ENCODE measurements at places on chromosomes 4 and X.

- DNase-seq: no peak
- no peak overlapping the region for H3K27ac ChIP-seq
- H3K4me3 ChIP-seq: no peak overlapping the region
- H3K27me3 ChIP-seq: no peaks in the 10 kb centered on the region
- H3K4me1 ChIP-seq: no peaks in the 10 kb centered on the region
- no peaks in the 10 kb centered on the region for H3K36me3 ChIP-seq
Observed at GRCh38 chr4:135357091-135357490, 1155.5 kb upstream of the PABPC4L start.

DNA sequence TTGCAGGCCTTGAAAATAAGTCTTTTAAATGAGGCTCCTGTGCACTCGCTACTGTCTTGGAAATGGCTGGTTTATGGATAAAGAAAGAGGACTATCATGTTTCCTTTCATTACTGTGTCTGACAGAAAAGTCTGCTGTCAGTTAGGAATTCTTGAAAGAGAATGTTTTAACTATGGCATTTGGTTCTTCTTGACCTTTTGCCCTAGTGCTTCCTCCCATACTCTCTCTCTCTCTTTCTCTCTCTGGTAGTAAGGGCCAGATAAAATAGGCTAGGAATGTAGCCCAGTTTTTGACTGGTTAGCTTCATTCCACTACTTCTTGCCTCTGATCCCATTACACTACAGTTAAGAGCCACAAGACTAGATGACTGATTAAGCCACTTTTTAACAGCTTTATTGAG lies 29.8 kb downstream of the YY2 start:
- H3K27me3 ChIP-seq: no peaks in the 10 kb centered on the region
- DNase-seq: no peak
- H3K27ac ChIP-seq: no peak overlapping the region

DNA sequence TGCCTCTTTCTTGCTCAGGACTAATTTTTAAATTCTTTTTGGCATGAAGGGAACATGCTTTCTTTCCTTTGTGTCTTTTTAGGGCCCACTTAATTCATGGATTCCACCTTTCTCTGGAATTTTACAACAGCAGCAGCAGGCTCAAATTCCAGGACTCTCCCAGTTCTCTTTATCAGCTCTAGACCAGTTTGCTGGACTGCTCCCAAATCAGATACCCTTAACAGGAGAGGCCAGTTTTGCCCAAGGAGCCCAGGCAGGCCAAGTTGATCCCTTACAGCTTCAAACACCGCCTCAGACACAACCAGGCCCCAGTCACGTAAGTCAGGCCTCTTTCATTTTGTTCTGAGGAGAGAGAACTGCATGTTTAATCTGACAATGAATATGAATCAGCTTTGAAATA lies 2.3 kb downstream of the ODAM start:
- H3K27ac ChIP-seq: peak overlapping the region; percentile 43
- H3K36me3 ChIP-seq: no peaks in the 10 kb centered on the region
- peak; percentile 57 for DNase-seq

DNA sequence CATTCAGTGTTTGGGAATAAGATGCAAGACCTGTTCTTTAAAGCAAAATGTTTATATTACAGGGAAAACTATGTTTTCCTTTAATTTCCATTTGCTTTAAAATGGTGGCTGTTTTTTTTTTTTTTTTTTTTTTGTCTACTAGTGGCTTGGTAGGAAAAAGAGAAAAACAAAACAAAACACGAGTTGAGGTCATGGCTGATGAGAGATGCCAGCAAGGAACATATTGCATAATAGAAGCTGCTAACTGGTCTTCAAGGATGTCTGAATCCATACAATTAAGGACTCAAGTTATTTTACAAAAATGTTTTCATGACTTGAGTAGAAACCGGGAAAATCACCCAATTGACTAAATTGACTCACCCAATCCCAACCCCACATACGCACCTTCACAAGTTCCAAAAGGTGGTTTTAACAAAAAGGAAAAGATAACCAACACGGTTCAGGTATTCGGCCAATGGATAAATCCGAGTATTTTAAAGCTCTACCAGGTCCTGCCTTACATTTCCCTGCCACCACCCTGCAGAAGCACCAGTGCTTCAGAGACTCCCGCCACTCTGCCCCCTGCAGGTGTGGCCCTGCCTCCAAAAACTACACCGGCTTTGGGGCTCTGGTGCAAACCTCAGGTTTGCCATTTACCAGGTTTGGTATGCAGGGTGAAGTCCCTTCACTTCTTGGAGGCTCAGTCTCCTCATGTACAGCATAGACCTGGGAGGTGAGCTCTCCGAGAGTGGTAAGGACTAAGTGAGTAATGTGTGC lies 27.1 kb downstream of the PIR start:
- DNase-seq: no peak
- no peaks in the 10 kb centered on the region for H3K4me1 ChIP-seq
- H3K36me3 ChIP-seq: no peaks in the 10 kb centered on the region
- H3K27me3 ChIP-seq: no peaks in the 10 kb centered on the region

DNA sequence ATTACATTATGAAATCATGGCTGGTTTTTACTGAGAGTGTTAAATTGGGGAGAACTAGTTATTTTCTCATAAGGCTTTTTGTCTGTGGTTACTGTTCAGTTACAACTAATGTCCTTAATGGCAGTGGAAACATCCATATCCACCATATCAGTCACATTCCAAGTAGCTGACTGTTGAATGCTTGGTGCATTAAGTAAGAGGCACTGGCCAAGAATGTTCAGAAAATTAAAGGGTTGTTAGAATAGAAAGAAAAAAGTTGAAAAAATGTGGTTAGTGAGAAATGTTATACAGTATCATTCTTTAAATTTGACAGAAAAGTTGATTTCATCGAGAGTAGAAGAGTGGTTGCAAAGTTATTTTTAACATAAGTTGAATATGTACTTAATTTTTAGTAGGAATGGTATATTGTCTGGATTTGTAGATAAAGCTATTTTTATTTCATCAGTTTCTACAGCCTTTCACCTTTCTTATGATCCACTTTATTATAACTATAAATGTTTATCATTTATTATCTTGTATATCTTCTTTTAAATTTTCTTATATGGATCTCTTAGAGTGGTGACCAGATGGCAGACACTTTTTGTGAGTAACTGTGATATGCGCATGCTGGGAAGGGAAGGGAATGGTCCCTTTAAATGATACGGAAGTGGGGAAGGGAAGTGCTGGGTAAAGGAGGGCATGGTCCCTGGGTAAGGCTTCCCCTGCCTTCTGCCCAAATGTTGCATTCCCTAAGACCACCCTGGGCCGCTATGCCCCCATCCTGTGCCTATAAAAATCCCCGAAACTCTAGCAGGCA lies 2407.1 kb downstream of the ARAP2 start:
- H3K4me3 ChIP-seq: no peak overlapping the region
- no peaks in the 10 kb centered on the region for H3K4me1 ChIP-seq
- H3K36me3 ChIP-seq: no peaks in the 10 kb centered on the region
- no peak for DNase-seq

GRCh38 chr4:101941816-101942358 lies 151.4 kb downstream of the BANK1 start:
- no peak overlapping the region for H3K27ac ChIP-seq
- H3K27me3 ChIP-seq: no peaks in the 10 kb centered on the region
- no peaks in the 10 kb centered on the region for H3K4me1 ChIP-seq
- H3K36me3 ChIP-seq: no peaks in the 10 kb centered on the region
- no peak overlapping the region for H3K4me3 ChIP-seq
- DNase-seq: no peak

DNA sequence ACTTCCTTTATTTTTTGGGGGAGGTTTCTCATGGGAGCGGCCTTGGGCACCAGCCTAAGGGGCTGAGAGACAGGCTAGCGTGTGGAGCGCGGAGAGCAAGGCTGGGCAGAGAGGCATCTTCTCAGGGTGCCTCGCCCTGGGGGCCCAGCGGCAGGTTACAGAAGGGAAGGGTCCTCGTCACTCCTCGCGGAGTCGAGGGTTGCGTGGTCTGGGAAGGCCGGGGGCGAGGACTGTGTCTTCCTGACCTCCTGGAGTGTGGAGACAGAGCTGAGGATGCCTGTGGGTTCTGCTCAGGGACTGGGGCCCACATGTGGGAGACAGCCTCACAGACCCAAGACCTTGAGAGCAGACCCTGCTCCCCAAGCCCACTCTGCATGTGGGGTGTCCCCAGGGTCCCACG lies 79.6 kb upstream of the LRPAP1 start:
- H3K36me3 ChIP-seq: no peaks in the 10 kb centered on the region
- no peak overlapping the region for H3K4me3 ChIP-seq
- DNase-seq: no peak
- H3K27ac ChIP-seq: no peak overlapping the region
- H3K27me3 ChIP-seq: no peaks in the 10 kb centered on the region
- peaks cover 15% of the 10 kb centered on the region for H3K4me1 ChIP-seq

DNA sequence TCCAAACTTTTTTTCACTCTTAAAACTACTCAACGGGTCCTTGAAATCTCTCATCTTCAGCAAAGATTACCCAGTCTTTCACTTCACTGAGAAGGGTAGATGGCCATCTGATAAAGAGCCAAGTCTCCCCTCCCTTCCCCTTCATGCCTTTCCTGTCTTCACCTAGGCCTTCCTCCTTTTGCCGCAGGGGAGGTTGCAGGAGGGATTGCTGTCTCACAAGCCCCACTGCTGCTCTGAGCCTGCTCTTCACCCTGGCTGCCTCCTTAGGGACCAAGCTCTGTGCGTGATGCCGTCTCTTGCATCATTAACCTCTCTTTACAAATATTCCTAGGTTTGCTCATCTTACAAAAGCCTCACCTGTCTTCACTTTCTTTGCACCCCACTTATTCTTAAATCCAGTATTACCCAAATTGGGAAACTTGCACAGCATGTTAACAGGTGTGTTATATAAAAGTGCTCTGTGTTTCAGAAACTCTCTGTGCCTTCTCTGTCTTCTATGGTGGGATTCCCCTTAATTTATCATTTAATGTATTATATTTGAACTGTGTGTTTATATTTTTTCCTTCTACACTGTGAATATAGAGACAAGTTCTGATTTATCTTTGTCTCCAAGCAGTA lies 3.8 kb downstream of the ZFX start:
- H3K36me3 ChIP-seq: no peaks in the 10 kb centered on the region
- no peaks in the 10 kb centered on the region for H3K27me3 ChIP-seq
- peaks cover 43% of the 10 kb centered on the region for H3K4me1 ChIP-seq
- no peak for DNase-seq

GRCh38 chr4:15673337-15673736 lies 8.3 kb upstream of the FAM200B start:
- no peak overlapping the region for H3K4me3 ChIP-seq
- no peak for DNase-seq
- H3K27me3 ChIP-seq: no peaks in the 10 kb centered on the region
- H3K4me1 ChIP-seq: peaks cover 9% of the 10 kb centered on the region

DNA sequence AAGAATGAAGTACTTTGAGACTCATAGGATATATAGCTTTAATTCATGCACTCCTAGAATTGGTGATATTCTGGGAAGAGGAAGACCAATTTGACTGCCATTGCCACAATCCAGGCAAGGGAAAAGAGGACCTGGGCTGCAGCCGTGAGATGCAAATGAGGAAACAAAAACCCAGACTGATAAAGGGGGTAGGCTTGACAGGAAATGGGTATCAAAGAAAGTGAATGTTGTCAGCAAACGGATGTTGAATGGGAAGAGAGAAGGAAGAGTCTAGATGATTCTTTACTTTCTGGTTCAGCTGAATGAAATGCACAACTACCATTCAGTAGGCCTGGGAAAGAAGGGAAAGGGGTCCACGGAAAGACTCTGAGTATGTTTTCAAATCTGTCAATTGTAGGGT lies 17.1 kb upstream of the ARHGEF6 start:
- no peak overlapping the region for H3K4me3 ChIP-seq
- DNase-seq: no peak
- H3K4me1 ChIP-seq: no peaks in the 10 kb centered on the region
- H3K36me3 ChIP-seq: no peaks in the 10 kb centered on the region
- no peaks in the 10 kb centered on the region for H3K27me3 ChIP-seq

DNA sequence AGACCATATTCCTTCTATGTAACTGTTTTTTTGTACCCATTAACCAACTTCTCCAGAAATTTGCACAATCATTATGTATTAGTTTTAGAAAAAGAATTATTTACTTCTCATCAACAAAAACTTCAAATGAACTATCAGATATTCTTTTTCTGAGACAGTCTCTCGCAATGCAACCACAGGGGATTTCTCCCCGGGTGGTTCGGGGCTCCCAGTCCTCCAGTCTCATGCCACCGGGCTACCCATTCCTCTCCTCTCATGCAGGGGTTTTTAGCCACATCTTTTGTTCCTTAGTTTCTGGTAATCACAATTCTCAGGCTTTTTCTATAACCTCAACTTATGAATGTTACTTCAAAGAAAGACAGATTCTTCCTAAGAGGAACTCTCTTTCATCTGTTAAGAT lies 46.6 kb upstream of the CLNK start:
- H3K27me3 ChIP-seq: no peaks in the 10 kb centered on the region
- no peaks in the 10 kb centered on the region for H3K4me1 ChIP-seq

- DNase-seq: peak; percentile 54
- H3K4me1 ChIP-seq: no peaks in the 10 kb centered on the region
- H3K4me3 ChIP-seq: no peak overlapping the region
- peaks cover 3% of the 10 kb centered on the region for H3K36me3 ChIP-seq
- no peak overlapping the region for H3K27ac ChIP-seq
- no peaks in the 10 kb centered on the region for H3K27me3 ChIP-seq
Observed at GRCh38 chr4:108030332-108030731, 40.6 kb downstream of the HADH start.

DNA sequence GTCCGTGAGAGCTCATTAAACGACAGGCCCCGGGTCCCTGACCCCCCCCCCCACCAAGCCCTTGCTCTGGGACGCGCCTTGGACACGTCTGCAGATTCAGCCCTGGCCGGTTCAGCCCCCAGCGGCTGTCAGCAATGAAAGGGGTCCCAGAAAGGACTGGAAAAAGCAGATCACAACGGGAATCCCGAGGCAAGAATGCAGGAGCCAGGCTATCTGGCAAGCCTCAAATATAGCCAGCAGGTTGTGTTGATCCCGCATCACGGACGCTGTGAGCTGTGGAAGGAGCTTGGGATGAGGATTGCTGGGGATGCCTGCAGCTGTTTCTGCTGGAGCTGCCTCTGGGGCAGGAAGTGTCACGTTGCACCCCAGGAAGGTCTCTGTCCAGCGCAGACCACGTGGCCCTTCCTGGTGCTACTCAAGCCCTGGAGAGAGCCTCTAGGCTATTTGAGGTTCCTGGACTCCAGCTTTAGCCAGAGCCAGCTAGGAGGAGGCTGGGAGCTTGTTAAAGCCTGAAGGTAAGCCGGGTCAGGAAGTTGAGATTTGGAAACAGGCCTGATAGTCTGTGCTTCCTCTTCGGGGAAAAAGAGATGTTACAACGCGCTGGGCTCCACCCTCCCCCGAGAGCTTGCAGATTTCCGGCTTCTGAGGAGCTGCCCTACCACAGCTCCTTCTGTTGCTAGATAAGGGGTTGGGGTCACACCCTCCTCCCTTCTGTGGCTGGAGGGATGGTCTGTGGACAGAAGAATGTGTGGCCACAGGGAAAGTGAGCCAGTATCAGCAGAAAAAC lies 19.3 kb upstream of the CSF2RA start:
- no peaks in the 10 kb centered on the region for H3K27me3 ChIP-seq
- H3K4me1 ChIP-seq: peaks cover 10% of the 10 kb centered on the region
- no peak for DNase-seq
- no peaks in the 10 kb centered on the region for H3K36me3 ChIP-seq
- H3K4me3 ChIP-seq: no peak overlapping the region
